ENCODE measurements at places on chromosomes 6 and 20. TPM values are rescaled to one million over a fixed set of nuclear protein-coding genes. Genes with fewer than 3 reads are reported as not detected.

- DNase-seq = no peak
Measured at GRCh38 chr20:15949391-15949790, 623.9 kb downstream of the KIF16B start.

GRCh38 chr6:33630014-33630413 is 8.9 kb downstream of the ITPR3 start:
- no peak for DNase-seq

GRCh38 chr6:89116702-89117101 is 1.2 kb downstream of the SRSF12 start:
- no peak for DNase-seq

GRCh38 chr6:1068905-1069304 is 243.0 kb upstream of the FOXQ1 start:
- DNase-seq = no peak

DNA sequence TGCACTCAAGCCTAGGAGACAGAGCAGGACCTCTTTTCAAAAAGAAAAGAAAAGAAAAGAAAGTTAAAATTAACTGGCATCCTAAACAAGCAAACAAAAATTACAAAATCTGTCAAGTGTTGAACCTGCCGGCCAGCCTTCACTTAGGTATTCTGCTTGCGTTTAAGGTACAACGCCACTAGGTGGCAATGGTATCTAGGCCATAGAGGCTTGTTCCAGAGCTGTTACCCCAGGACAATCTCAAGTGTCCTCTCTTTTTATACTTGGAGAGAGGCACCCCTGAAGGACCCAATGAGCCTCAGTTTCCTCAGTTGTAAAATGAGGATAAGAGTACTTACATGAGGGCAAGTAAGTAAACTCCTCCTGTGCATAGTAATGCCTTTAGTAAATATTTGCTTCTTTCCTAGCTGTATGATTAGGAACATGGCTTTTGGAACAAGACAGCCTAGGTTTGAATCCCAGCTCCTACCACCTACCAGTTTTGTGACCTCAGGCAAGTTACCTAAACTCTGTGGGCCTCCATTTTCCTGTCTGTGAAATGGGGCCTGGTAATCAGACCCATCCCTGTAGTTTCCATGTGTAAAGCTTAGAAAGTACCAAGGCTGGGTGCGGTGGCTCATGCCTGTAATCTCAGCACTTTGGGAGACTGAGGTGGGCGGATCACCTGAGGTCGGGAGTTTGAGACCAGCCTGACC is 5.8 kb upstream of the PACSIN1 start:
- no peak for DNase-seq

DNA sequence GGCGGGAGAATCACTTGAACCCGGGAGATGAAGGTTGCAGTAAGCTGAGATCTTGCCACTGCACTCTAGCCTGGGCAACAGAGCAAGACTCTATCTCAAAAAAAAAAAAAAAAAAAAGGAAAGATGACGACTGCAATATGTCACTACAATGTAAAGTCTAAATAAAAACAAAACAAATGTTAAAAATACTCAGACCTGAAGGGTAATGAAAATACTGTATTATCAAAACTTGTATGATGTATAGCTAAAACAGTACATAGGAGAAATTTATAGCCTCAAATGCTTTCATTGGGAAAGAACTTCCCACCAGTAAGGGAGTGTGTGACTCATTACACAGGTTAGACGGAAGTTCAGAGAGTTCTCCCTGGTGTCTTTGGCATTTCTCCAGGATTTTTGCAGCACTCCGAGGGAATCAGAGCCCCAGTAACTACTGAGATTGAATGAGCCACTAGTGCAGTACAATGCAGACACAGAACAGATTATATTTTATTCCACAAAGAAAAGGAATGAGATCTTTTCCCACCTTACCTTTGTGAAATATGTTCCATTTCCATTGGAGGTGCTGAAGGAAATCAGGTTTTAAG is 12.5 kb upstream of the RALGAPB start:
- no peak for DNase-seq

- DNase-seq = no peak
Measured at GRCh38 chr20:14657266-14658005, 320.0 kb upstream of the FLRT3 start.

- DNase-seq = no peak
Measured at GRCh38 chr20:37714978-37715672, 21.3 kb downstream of the CTNNBL1 start.

- no peak for DNase-seq
Measured at GRCh38 chr20:51667002-51667408, 101.2 kb downstream of the ATP9A start.

GRCh38 chr6:33819021-33819420 is 15.2 kb upstream of the MLN start:
- DNase-seq = no peak

- no peak for DNase-seq
Measured at GRCh38 chr6:22145376-22145775, 151.5 kb downstream of the PRL start.

- no peak for DNase-seq
Measured at GRCh38 chr20:50020288-50020687, 37.5 kb downstream of the SNAI1 start.

DNA sequence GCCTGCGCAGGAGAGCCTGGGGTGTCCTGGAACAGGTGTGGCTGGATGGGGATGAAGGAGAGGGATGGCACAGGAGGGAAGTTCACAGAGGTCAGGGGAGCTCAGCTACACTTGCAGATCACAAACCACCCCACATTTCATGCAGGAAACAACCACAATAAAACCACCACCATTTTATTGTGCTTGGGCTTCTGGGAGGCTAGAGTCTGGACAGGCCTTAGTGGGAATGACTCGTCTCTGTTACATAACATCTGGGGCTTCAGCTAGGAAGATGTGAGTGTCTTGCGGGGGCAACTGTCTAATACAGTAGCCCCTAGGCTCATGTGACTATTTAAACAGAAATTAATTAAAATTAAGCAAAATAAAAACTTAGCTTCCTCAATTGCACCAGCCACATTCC is 33.4 kb downstream of the SNX5 start:
- DNase-seq = no peak

DNA sequence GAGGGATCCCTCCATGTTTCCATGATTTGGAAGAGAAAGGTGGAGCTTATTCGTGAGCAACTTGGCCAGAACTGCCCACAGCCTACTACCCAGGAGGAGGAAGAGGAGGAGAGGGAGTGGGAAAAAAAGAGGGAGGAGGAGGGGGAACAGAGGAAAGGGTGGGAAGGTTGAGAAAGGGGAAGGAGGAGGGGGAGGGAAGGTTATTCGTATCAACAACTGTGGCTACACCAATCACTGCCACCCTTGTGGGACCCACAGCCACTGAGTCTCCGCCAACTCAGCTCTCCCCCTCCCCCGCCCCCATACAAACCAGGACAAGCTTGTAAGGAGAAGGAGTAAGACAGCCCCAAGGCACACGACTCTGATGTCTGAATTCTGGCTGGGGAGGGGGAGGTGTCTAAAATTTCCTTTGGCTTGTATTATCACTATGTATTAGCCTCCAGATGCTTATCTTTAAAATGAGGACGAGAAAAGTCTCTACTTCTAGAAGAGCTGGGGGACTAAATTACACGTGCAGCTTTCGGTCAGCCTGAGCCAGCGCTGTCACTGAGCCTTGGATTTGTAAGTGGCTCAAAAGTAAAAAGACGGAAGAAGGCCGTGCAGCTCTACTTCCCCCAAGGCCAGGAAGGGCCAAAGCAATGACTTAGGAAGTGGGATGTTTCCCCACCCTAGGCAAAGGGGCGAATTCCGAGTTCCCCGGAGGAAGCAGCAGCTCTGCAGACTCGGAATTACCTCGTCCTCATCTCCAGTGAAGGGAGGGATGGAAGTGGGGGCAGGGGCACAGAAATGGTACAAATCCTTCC is 1.0 kb downstream of the FKBP1A start:
- DNase-seq = peak; percentile 21

DNA sequence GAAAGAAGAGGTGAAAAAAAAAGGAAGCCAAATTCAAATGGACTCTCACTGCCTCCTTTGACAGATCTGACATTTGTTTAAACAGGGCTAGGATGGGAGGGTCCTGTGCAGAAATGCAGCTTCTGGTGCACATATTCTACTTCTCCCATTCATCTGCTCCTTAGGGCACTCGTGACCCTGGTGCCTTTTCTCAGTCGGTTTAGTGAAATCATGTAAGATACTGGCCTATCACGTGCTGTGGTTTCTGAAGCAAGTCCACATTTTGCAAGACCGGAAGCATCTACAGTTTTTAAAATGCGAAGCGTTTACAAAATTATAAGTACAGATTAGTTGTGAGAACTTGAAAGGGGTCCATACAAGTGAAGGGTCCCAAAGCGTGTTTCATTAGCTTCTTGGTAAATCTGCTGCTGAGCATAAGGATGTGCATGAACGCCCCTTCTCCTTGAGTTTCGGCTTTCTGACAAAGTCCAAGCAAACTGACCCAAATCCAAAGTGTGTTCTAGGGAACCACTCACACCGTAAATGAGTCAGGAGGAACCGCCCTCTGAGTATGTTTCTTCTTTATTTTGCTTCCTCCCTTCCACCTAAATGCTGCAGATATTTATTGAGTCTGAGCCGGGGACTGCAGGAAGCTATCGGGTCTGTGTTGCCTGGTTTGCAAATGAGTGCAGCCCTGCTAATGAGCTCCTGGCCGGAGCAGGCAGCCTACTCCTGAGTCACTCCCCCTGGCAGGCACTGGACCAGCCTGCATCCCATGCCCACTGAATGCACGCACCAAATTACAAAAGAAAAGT is 323.8 kb upstream of the JARID2 start:
- no peak for DNase-seq

- DNase-seq = no peak
Measured at GRCh38 chr6:43878127-43878634, 108.2 kb downstream of the VEGFA start.

GRCh38 chr6:133526436-133526835 is 285.3 kb downstream of the EYA4 start:
- no peak for DNase-seq

DNA sequence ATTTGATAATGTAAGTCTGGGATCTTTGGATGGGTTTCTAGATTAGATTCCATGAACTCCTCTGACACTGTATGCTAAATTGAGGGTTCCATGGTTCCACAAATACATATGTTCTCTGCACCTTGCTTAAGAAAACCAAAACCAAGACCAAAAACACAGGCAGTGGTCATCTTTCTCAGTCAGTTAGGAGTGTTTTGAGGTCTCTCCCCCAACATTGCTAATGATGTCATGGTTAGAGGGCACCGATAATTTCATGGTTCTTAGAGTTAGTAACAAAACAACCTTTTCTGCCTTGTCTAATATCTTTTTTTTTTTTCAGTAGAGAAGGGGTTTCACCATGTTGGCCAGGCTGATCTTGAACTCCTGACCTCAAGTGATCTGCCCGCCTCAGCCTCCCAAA is 44.5 kb downstream of the ARID1B start:
- DNase-seq = no peak

DNA sequence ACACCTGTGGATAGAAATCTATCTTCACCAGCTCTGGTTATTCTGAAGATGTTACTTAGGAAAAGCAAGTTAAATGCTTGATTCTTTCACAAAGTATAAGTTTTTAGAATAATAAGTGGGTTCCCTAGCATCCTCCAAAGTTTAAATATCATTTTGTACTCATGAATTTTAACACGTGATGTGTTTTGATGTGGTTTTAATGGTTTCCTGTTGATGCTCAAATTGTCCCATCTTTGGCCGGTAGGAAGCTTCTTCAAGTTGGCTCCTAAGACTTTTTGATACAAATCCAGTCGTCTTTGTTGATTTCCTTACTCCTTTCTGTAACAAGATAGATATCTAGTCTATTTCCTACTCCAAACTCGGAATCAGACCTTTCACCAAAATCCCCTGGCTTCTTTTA is 94.5 kb upstream of the STXBP5 start:
- DNase-seq = no peak

DNA sequence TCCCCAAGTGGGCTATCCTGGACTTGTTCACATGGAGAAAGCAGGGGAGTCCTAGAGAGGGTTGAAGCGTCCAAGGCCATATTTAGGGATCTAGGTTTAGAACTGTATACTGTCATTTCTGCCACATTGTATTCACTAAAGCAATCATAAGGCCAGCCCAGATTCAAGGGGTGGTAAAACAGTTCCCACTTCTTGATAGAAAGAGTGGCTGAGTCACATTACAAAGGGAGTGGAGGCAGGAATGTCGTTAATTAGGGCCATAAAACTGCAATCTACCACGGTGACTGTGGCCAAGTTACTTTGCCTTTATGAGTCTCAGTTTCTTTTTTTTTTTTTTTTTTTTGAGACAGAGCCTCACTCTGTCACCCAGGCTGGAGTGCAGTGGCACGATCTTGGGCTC is 7.4 kb upstream of the UBR2 start:
- no peak for DNase-seq

The GABRR1 gene
- total RNA-seq = not detected

The BPHL gene
- 26.6 TPM for total RNA-seq

The MMP24 gene
- total RNA-seq = 0.63 TPM

The PRDM13 gene
- not detected for total RNA-seq

The PACSIN1 gene
- total RNA-seq = not detected

The NUP153 gene
- total RNA-seq = 34.6 TPM

The MAP1LC3A gene
- total RNA-seq = 60.5 TPM

The ACTR5 gene
- 4.7 TPM for total RNA-seq

The RHAG gene
- total RNA-seq = not detected
